ENCODE measurements at places on chromosomes 6 and 20.

DNA sequence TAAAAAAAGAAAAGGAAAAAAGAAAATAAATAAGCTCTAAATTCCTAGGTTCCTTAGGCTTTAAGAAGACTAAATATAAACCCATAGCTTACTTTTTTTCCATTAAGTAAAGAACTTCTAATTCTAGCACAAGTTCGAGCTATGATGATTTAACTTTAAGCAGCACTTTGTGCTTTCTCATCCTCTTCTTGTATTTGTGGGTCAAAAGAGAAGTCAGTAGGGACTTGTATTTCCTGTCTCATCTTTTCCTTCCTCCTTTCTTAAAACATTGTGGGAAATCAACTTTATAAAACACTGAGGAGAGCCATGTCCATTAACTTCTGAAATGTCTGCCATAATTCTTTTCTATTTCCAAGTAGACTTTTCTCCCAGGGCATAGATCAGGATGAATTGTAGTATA, 637.7 kb upstream of the CITED2 start:
- DNase-seq: no peak

DNA sequence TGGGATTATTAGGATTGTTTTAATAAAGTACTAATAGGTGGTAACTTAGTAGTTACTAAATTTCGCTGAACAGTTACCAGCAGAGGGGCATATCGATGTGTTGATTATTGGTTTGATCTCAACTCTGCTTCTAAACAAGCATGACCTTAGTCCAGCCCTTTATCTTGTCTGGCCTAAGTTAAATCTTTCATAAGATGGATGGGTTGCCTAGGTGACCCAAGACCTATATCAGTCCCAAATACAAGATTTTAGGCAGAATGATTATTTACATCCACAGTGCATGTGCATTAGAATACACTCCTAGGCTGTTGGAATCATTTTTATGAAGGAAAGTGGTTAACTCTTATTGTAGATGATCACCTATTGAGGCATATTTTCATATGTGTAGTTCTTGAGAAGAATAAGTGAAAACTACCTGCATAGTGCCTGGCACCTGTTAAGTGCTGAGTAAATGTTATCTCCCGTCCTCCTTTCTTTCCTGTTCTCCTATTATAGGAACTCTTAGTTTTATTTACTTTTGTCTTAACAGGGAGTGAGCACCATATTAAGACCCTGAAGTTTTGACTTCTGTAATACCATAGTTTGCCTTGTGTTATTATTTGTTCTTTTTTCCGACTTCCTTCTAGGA, 1.1 kb downstream of the HSF2 start:
- no peak for DNase-seq

- no peak for DNase-seq
Measured at GRCh38 chr20:35788796-35789195, 17.0 kb downstream of the PHF20 start.

GRCh38 chr6:153135681-153136080, 4.6 kb upstream of the RGS17 start:
- no peak for DNase-seq

DNA sequence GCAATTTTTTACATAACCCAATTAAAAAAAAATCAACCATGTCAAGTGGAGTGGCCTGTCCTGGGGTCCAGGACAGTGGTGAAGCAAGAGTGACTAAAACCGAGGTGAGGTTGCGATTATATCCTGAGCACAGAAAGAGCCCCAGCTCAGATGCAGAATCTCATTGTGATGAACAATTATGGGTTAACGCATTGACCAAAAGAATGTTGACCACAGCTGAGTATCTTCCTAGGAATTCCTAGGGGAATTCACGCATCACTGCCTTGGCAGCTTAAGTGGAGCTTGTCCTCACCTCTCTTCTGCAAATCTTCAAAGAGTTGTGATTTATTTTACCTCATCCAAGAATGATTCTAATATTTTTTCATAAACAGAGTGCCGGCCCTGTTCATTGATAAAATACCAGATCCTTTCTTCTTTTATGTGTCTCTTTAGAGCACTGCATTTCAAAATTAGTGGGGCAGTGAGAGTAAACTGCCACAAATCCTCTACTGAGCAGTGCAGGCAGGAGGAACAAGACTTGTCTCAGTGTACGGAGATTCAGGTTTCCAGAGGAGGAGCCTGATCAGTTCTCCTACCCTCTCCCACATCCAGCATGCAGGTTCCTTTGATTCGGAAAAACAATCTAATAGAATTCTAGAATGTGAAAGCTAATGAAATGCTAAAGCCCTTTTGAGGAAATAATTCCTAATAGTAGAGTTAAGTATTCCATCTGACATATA, 60.1 kb upstream of the ZNF184 start:
- DNase-seq: no peak

- no peak for DNase-seq
Measured at GRCh38 chr6:38133932-38134703, 314.6 kb downstream of the ZFAND3 start.

DNA sequence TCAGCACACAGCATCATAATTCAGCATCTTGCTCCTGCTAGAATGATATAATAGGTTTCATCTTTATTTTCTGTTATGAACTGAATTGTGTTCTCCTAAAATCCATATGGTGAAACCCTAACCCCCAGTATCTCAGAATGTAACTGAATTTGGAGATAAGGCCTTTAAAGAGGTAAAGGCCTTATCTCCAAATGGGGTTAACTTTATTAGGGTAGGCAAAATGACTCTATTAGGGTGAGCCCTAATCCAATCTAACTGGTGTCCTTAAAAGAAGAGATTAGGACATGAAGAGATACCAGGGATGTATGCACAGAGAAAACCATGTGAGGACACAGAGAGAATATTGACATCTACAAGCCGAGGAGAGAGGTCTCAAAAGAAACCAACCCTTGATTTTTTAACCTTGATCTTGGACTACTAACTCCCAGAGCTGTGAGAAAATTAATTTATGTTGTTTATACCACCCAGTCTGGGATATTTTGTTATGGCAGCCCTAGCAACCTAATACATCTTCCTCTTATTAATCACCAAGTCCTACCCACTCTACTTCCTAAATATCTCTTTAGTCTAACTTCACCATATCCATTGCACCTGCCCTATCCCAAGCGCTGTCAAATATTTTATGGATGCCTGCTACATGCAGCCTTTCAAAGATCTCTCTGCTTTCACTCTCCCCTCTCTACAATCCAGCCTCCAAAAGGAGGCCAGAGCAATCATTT, 8.5 kb upstream of the MRS2 start:
- no peak for DNase-seq

DNA sequence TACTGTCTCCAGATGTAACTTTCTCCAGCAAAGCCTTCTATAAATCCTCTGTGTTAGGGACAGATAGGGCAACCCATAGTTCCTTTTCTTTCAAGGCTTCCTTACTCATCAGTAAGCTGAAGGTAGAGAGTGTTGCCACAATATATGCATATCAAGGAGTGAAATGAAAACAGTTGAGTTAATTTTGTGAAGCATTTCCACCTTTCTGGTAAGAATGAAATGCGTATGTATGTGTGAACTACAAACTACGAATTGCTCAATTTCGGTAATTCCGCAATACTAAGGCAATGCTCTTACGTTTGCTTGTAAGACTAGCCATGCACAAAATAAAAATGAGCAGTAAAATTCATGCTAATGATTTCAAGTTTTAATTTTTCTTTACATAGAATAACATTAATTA, 61.2 kb upstream of the HBS1L start:
- no peak for DNase-seq

DNA sequence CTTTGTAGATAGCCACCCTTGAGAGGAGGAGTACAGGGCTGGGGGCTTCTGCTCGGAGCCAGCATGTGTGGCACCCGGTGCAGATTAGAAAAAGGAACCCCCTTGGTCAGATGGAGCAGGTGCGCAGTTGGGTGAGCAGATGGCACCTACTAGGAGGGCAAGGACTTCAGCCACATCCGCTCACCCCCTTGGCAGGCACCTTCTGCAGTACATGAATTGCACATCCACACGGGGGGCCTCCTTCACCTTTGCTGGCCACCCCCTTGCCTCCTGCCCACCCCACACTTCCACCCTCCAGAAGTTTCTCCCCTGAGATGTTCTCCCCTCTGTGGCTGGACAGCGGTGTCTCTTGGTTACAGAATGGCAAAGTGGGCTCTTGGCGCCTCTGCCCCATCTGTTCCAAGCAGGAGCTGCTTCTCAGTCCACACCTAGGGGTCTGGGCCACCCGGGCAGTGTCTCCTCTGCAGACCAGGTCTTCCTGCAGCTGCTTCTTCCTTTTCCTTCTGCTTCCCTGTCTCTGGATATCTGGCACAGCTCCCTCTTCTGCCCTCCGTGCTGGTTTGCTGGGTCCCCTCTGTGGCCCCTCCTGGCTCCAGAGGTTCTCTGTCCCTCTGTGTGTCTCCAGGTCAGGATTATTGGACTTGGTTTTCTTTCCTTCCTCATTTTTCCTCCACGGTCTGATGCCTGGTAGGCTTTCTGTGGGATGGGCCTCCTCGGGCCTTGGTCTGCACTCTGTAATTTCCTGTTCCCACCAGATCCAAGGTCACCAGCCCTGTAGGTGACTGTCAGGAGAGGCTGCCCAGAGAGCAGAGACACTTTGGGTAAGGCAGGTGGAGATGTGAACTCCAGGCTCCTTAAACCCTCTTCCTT, 4.1 kb downstream of the MDFI start:
- no peak for DNase-seq

GRCh38 chr6:30463242-30463641, 26.1 kb upstream of the HLA-E start:
- no peak for DNase-seq

- DNase-seq: no peak
Measured at GRCh38 chr6:8953310-8953709, 518.0 kb upstream of the SLC35B3 start.

DNA sequence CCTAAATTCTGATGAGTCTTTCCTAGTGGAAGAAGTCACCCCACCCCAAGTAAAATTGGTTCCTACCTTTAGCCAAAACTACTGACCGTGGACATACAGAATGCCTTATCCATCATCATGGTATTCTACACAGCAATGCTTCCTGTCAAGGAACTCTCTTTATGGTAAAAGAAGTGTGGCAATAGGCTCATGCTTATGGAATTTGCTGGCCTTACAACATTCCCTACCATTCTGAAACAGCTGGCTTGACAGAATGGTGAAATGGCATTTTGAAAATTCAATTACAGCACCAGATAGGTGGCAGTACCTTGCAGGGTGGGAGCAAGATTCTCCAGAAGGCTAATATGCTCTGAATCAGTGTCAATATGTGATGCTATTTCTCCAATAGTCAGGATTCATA, 41.8 kb upstream of the BACH2 start:
- DNase-seq: no peak

DNA sequence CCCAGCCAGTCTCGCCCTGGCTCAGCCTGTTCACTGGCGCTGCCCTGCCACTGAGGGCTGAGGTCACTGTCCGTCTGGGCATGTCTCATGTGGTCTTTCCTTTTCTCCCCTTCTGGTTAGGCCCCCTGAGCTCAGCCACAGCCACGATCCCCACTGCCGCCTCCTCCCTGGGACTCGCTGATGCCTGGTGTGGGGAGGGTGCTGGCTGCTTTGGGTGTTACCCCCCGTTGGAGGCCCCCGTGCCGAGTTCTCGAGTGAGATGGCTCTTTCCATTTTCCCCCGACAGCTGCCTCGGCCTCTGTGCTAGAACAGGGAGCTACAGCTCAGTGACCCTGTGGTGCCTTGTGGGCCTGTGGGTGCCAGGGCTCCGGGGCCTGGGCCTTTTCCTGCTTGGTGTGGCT, 14.9 kb upstream of the TCFL5 start:
- no peak for DNase-seq

DNA sequence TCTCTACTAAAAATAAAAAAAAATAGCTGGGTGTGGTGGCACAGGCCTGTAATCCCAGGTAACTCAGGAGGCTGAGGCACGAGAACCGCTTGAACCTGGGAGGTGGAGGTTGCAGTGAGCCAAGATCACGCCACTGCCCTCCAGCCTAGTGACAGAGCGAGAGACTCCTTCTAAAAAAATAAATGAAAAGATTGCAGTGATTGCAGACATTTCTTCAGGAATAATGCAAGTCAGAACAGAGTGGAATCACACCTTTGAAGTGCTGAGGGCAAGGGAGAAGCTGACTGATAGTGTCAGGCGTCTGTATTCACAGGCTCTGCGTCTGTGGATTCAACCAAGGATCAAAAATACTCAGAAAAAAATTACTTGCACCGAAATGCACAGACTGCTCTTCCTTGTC, 2.6 kb upstream of the TCFL5 start:
- no peak for DNase-seq

DNA sequence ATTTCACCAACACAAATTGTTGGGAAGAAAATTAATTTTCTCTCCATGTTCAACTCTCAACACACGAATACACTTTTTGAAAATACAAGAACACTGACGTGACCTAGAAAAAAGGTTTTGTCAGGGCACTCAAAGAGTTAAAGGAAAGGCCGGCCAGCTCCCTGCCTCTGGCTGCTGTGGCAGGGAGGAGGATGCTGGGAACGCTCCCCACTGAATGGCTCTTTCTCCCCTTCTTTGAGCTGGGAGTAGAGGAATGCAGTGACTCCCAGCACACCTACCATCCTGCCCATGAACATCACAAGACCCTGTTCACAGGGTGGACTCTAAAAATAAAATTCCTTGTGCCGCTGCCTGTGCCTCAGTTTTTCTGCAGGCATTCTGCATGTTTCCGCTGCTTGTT, 47.0 kb downstream of the MAP3K5 start:
- no peak for DNase-seq

All from BJ (cell line).